Activated naive CD4-positive, alpha-beta T cell (primary cell): ENCODE measurements at places on chromosomes 6 and 20.
A peak's percentile ranks its signal among the peaks of the same experiment; 100 is the strongest.

- peak; percentile 53 for DNase-seq
Observed at GRCh38 chr6:159042003-159042825, 2.6 kb downstream of the TAGAP start.

GRCh38 chr20:32820698-32821377 is 1.1 kb downstream of the MAPRE1 start:
- no peak for DNase-seq

- DNase-seq: no peak
Observed at GRCh38 chr6:5684320-5685053, 322.2 kb downstream of the NRN1 start.

- no peak for DNase-seq
Observed at GRCh38 chr6:148516617-148517016, 174.0 kb downstream of the SASH1 start.

DNA sequence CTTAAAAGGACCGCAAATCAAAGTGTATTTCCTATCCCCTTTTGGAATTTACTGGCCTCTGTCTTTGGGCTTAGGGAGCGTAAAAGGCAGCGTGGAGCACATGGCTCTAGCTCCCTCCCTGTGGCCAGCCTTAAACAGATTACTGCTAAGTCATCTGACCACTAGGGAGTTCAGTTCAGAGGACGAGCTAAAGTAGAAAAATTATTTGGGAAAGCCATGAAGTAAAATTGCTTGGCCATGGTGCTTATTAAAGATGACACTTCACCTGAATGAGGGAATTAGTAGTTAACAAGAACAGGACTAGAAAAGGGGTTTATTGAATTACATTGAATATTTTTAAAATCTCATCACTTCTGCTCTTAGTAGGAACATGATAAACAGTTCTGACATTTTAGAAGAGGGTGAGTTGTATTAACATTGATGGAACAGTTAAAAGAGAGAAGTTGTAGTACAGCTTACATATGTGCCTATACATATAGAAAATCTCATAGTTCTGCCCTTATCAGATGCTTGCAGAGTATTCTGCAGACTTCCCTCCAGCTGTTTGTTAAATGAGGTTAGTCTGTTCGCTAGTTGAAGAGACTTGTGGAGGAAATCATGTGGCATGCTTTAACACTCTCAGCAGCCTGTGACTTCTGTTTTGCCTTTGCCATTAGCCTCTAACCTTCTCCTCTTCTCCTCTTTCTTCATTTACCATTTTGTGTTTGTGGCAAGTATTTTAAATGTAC is 31.2 kb upstream of the MAPK13 start:
- no peak for DNase-seq

DNA sequence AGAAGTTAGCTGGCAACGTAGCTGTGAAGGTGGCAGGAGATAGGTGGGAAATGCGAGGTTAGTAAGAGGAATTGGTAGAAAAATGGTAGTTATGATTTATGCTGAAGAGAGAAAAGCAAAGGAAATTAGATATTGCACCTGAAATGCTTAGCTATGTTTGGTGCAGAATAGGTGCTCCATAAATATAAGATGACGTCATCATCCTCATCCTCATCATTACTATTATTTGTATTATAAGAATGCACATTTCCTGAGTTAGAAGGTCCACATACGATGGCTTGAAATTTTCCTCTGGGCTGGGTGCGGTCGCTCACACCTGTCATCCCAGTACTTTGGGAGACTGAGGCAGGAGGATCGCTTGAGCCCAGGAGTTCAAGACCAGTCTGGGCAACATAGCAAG is 39.5 kb upstream of the ANGPT4 start:
- DNase-seq: no peak

DNA sequence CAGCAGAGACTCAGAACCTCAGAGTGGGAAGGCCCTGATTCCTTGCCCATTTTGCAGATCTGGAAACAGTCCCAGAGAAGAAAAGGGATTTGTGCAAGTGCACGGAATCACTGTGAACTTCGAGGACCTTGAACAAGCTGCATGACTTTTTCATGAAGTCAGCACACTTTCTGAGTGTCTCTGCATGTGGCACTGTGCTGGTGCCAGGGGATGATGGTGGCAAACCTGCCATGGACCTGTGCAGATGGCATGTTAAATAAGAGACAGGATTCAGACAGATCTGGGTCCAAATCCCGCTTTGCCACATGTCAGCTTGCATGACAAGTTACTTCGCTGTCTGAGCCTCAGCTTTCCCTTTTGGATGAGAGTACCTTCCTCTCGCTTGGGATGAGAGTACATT is 26.8 kb downstream of the ZNF831 start:
- no peak for DNase-seq

DNA sequence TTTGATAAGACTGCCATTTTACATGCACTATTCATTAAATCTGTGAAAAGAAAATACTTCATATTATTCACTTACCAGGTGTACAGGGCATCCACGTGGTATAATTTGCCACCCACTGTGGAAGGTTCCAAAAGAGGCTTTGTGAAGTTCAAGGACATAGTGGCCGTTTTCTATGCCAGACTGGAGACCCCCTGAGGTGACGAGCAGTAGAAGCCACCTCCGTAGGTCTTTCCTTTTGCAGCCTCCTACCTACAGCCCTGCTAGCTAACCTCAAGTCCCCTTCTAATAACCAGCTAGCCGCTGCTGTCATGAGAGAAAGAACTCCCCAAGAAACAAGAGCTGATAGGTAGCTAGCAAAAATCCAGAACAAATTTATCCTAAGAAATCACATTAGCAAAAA is 110.5 kb downstream of the ARHGAP18 start:
- DNase-seq: no peak

GRCh38 chr6:13194852-13195251 is 133.5 kb downstream of the TBC1D7 start:
- no peak for DNase-seq

GRCh38 chr6:21402368-21402767 is 191.2 kb upstream of the SOX4 start:
- DNase-seq: no peak

DNA sequence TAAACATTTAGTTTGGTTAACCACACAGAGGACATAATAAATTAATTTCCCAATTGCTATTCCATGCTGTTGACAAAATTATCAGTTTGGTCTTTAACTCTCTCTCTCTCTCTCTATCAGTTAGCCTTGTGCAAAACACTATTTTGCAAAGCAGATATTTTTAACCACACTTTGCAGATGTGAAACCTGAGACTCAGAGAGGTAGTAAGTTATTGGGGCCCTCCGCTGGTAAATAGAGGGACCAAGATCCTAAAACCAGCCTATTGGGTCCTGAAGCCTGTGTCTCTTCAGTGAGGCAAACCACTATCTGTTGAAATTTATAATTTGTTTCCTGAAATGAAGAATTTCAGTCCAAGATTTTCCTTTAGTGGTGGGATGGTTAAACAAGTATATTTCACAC is 231.0 kb downstream of the SOD2 start:
- no peak for DNase-seq

DNA sequence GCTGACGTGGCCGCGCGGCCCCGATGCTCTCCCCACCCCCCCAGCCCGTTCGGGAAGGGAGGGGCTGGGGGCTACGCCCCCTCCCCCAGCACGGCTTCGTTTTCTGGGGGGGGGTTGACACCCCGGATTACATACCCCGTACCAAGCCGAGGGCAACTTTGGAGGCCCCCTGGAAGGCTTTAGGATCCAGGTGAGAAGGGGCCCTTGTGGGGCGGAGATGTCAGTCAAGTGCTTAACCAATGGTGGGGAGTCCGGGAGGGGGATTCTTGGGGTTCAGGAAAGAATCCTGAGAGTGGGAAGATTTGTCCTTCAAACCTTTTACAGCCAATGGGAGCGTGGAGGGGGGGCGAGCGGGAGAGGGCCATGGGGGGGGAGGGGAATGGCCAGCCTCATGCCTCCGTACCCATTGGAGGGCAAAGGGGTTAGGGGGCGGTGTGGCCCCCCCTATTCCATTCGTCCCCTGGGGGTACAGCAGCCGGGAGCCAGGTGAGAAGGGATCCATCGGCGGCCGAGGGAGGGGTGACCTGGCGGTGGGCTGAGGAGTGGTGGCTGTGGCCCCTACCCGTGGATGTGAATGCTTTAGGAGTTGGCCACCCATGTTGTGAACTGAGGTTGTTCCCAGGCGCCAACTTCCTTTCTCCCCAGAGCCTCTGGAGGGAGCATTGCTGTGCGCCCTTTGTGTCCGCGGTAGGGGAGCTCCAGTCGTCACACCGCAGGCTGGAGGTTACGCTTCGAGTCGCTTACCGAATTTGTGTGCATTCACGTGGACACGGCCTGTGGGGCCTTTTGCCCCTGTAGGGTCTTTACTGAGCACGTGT is 682 bp downstream of the BRD2 start:
- peak; percentile 71 for DNase-seq

DNA sequence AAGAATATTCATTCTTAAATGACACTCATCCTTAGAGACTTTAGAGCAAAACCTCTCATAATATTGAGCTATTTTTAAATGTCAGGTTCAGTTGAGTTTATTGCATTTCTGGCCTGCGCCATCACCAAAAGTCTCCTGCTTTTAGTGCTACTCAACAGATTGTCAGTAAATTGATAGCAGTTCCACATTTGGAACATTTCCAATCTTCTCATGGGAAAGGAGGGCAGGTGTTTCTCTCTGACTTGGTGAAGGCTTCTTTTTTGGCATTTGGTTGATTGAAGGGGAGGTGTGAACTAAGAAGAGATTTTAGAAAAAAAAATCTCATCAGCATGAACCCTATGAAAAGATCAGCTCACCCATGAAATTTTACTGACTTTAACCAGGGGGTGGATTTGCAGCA is 125.9 kb upstream of the INSM1 start:
- no peak for DNase-seq

- no peak for DNase-seq
Observed at GRCh38 chr6:155378276-155378675, 64.0 kb upstream of the TFB1M start.

DNA sequence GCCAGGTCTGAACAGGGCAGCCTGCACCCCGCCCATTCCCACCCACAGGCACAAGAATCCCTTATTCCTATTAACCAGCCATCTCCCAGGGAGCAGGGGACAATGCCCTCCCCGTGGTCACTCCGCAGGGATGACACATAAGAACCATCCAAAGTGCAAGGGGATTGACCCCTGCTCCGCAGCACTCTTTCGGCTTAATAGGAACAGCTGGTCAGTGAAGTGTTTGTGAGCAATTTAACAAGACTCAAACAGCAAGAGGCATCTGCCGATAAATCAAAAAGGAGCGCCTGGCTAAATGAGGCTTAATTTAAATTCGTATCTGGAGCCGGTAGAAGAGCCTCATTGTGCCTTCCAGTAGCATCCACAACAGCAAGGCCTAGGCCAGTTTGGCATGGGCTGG is 389.4 kb downstream of the RNGTT start:
- no peak for DNase-seq

DNA sequence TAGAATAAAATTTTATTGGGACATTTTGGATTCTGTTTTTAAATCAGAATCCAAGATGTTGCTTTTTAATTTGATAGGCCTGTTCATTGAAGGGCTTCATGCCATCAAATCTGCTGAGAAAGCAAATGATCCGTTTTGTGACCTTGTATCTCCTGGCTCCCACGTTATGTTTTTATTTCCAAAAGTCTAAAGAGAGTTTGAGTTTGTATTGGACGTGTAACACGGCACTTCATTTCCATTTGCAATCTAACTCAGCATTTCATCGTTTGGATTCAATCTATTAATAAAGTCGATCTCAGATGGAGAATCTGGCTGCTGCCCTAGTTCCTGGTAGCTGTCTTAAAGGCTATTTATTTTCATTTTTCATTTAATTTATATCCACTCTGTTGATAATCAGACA is 17.0 kb downstream of the KIF25 start:
- DNase-seq: no peak

DNA sequence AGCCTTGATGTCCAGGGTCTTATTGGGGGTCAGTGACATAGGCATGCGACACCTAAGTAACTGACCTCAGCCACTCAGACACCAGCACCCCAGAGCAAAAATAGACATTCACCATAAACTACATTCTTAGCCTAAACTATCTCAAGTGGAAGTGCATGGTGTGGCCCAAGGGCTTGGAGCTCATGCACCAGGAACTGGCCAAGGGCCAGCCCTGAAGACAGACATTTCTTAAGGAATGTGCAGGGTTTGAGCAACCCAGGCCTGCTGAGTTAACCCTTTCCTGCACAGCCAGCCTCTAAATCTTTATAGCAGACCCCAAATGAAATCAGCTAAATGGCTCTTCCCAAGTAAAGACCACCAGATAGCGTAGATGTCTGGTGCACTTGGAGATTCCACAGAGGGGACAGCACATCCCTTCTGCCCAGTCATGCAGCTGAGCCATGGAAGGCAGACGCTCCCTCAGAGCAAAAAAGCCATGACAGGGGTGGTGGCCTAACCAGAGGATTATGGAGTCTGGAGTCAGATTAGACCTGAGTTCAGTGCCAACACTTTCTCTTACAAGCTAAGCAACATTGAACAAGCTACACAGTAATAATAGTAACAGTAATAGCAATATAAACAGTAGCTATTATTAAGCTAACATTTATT is 222.6 kb downstream of the ZMYND8 start:
- no peak for DNase-seq

DNA sequence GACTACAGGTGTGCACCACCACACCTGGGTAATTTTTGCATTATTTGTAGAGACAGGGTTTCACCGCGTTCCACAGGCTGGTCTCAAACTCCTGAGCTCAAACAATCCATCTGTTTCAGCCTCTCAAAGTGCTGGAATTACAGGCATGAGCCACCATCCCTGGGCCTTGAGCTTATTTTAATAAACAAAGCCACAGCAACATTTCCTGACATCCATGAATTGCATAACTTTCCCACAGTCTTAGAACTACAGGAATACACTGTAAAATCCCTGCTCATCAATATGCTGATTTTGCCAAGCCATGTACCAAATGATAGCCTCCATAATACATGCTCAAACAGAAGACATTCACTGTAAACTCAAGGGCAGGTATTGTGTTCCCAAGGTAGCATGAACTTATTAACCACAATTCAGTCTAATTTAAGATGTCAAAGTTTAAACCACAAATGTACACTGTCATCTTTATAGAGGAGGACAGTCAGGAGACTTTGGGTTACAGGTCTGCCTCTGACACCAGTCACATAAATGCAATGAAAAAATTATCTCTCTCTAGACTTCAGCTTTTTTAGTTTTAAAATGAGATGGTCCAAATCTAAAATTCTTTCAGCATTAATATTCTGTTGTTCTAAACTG is 40.0 kb downstream of the NUDT3 start:
- DNase-seq: no peak

DNA sequence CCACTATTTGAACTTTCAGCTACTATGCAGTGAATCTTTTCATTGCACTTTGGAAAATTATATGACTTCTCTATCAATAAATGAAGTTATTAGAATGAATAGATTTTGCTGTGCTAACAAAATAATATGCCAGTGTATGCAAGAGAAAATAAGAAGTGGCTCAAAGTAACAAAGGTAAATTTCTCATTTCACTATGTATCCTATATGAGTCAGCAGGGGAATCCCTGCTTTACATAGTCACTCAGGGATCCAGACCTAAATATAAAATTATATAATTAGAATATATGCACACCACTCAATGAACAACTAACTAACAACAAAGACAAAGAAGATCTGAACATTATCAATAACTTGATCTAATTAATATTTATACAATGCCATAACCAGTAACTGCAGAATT is 390.8 kb upstream of the IRAK1BP1 start:
- DNase-seq: no peak

GRCh38 chr6:90297115-90297866 is 648 bp upstream of the BACH2 start:
- DNase-seq: no peak
